Fibroblast of skin of left biceps (primary cell): ENCODE measurements at places on chromosomes 3 and 15.

- DNase-seq = no peak
These were observed 32.6 kb upstream of the ESYT3 start for GRCh38 chr3:138401834-138402233.

DNA sequence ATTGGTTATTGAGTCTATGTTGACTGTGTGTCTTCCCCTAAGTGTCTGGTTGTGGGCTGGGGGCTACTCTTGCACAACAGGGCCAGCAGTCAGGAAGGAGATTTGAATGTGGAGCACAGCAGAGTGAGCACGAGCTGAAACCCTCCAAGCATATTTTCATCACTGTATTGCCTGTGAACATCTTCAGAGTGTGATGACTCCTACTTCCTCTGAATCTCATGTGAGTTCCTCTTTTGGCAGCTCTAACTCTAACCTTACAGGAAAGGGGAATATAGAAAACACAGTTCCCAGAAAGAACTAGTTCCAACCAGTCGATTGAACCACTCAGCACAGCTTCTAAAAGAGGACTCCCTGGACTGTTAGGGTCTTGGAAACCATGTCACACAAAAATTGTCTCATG, 211.6 kb downstream of the RAP2B start:
- DNase-seq = no peak

GRCh38 chr15:58793862-58794261, 22.8 kb downstream of the MINDY2 start:
- DNase-seq = no peak

- DNase-seq = no peak
These were observed 523.9 kb upstream of the CNTN3 start for GRCh38 chr3:75138345-75138744.

- DNase-seq = no peak
These were observed 378.1 kb downstream of the GABRB3 start for GRCh38 chr15:26394801-26395200.

DNA sequence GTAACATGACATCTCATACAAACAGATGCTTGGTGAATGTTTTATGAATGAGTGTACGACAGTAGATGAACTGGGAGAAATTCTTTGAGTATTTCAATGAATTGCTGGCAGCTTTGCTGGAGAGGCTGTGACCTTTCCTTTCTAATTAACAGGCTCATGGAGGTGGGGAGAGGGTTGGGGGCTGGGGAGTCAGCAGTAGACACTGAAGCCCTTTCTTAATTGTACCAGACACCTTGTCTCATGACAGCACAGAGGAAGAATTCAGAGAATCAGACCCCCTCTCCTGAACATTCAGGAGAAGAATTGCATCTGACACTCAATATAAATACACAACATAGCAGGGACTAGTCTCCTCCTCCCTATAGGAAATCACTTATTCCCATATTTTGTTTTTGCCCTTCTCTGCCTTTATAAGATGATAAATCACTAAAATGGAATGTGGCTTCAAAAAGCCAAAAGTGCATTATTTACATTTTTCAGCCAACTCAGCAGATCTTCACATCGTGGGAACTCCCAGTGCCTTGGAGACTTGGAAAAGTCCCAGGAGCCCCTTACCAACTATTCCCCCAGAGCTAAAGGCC, 66.2 kb upstream of the TPM1 start:
- peak; percentile 78 for DNase-seq

DNA sequence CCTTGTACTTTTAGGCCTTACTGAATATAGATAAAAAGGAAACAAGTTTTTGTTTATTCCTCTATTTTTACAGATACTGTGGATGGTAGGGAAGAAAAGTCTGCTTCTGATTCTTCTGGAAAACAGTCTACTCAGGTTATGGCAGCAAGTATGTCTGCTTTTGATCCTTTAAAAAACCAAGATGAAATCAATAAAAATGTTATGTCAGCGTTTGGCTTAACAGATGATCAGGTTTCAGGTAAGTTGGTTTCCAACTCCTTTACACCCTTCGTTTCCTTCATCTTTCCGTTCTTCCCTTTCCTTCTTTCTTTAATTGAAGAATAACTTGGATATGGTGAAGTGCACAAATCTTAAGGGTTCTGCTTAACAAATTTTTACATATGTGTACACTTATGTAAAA, 23.1 kb downstream of the TFG start:
- DNase-seq = no peak

- peak; percentile 42 for DNase-seq
These were observed at the start of gene ACP3 for GRCh38 chr3:132317229-132317948. Gene ACP3 (plus strand): TSS chr3:132317407. CDS start chr3:132317457, 50 bp downstream.

GRCh38 chr15:66993090-66993489, 72.3 kb upstream of the SMAD3 start:
- no peak for DNase-seq

DNA sequence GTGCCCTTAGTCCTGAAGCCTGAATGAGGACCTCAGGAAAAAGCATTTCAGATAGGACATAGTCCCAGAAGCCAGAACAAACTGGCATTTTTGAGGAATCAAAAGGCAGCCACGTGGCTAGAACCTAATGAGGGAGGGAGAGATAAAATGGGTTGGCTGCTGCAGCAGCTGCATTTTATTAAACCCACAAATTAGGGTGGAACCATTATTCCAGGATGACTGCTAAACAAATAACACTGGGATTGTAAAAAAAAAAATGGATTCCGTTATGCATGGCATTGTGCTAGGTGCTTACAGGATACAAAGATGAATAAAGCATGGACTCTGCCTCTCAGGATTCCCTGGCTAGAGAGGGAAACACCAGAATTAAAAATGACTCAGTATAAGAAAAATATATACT, 141.5 kb downstream of the SATB1 start:
- DNase-seq = no peak

GRCh38 chr3:78141269-78141668, 1101.4 kb downstream of the ROBO2 start:
- no peak for DNase-seq

DNA sequence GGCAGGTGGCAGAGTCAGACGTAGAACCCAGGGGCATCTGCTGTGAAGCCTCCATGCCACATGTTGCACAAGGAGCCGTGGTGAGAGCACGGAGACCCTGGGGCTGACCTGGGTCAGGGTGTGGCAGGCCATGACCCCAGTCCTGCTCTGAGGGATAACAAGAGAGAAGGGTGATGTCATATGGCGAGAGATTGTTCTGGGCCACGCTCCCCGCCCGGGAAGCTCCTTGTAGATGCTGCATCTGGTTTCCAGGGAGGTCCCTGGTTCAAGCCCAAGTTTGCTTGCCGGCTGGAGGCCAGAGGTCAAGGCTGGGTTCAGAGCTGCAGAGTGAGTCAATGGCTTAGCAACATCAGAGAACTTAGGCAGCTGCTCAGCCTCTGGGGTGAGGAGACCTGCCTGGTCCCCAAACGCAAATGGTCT, 17.3 kb downstream of the FGD5 start:
- no peak for DNase-seq

- DNase-seq = no peak
These were observed 44.0 kb downstream of the GASK1A start for GRCh38 chr3:43023066-43023465.

GRCh38 chr3:17039594-17039993, 154.8 kb downstream of the PLCL2 start:
- peak; percentile 53 for DNase-seq

DNA sequence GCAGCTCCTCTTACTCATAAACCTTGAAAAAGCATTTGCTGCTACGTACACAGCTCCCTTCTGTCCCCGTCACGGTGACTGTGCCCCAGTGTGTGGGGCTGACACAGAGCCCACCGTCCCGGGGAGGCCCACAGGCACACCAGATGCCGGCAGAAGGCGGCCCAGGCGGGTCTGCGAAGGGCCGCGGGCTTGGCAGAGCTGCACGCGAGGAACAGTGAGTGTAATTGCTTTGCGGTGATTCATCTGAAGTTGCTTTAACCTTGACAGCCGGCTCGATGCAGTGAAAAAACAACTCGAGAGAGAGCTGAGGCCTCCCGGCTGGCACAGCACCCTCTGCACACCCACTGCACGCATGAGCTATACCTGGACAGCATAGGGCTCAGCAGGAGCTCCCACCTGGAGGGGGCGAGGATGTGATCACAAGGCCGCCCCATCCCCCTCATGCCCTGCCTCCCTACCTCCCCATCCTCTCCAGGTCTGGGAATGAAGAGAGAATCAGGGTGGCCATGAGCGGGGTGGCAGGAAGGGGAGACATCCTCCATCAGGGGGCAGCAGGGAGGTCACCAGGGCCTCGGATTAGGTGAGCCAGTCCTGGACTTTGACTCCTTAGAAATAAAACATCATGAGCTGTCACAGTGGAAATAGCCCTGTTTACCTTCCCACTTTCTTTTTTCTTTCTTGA, 172.7 kb downstream of the MEGF11 start:
- peak; percentile 6 for DNase-seq

- DNase-seq = no peak
These were observed 1.7 kb downstream of the MEIS2 start for GRCh38 chr15:37098468-37099318.

DNA sequence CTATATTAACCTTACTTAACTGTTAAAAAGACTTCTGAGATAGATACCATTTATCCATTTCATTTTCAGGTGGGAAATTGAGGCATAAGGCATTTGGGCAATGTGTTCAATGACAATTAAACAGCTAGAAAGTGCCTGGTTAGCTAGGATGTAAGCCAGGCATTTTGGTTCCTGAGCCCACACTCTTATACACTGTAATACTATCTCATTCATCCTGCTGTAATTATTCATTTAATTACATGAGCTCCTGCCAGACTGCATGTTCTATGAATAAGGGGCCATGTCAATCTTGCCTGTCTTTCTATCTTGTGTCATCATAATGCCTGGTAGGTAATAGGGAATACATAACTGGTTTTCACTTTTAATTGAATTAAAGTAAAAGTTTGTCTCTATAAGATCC, 74.0 kb downstream of the RBMS3 start:
- no peak for DNase-seq

GRCh38 chr3:9387322-9387655, 10.1 kb upstream of the SETD5 start:
- no peak for DNase-seq

DNA sequence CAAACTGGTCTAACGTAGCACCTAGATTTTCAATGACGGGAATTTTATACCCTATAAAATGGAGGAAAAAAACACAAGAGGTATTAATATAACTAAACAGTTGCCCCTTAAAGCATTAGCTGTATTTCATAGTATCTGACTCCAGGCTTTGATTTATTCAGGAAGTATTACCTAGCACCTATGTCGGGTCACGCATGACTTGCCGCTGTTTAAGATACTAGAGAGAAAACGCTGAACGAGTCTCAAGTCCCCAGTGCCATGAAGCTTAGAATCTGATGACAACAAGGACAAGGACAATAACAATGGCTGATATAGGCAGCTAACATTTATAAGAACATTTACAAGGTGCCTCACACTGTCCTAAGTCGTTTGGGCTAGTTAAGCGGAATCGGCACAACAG, 1.9 kb downstream of the SNRPA1 start:
- no peak for DNase-seq

GRCh38 chr15:66595931-66596545, 30.2 kb upstream of the LCTL start:
- DNase-seq = peak; percentile 54

GRCh38 chr15:98803228-98804056, 155.1 kb downstream of the IGF1R start:
- no peak for DNase-seq

- DNase-seq = no peak
These were observed 53.1 kb downstream of the PHC3 start for GRCh38 chr3:170128259-170128976.

DNA sequence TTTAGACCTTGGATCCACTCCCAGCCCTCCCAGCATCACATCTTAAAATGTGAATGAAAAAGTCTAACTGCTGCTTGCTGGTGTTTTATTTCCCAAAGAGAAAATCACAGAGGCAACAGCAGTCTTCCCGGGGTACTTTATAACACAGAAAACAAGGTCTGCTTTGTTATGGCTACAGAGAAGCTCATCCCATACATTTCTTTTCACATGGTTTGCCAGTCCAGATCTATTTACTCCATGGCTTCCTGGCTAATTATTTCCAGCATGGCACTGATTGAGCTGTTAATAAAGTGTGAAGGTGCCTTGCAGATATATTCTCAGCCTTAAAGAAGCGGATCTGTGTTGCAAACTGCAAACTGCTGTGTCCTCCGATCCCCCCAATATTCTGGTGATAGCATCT, 466.1 kb upstream of the CFAP20DC start:
- no peak for DNase-seq

DNA sequence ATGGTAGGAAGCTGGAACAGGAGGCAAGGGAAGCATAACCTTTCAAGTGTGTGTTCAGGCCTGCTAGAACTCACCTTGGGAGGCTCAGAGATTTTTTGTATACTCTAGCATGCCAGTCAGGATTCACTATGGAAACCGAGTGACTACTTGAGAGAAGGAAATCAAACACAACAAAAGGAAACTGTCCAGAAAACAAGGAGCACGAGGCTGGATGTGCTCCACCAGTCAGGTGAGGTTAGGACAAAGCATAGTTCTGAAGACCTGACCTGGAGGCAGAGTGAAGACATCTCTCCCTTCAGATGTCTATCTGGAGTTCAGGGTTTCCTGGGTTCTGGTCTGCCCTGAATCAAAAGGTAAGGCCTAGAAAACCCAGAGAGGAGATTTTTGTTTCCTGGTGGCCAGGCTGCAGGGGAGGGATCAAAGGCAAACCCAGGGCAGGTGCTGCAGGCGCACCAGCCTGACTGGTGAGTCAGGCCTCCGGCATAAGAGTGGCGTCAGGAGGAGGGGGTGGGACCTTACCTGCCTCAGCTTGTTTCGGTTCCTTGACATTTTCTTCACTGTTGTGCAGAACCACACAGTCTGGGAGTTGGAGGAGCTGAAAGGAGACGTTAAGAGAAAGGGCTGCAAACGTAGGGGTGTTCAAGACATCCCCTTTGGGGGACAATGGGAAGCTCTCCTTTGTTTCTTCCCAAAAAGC, 52.2 kb upstream of the OSBPL11 start:
- DNase-seq = no peak

DNA sequence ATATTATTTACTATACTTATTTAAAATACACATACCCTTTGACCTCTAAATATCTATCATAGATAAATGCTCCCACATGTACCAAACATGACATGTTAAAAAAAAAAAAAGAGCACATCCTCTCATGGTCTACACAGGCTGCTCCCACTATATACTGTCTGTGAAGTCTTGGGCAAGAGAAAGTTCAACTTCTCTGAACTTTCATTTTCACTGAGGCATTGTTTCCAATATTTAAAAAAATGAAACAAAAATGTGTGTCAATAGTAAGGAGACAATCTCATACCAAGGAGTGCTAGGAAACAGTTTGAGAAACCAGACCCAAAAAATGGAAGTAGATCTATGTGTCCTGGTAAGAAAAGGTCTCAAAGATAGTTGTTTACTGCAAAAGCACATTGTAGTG, 29.3 kb downstream of the SLC4A7 start:
- DNase-seq = no peak

DNA sequence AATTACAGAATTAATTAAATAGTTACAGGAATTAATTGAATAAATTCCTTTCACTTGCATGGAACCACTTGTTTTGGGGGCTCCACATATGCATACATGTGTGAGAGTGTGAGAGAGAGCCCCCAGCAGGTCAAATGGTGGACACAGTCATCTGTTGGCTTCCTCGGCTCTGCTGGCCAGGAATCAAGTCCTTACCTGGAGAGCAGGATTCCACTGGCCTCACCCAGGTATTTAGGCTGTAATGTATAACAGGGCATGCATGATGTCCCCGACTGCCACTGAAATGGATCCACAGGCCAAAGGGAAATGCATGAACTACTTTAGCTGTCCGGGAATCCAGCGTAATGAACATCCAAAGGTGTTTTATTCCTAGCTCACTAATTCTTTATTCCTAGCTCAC, 139.7 kb upstream of the SMAD3 start:
- no peak for DNase-seq

- DNase-seq = no peak
These were observed 89.9 kb downstream of the IQSEC1 start for GRCh38 chr3:12983319-12983718.
